ENCODE measurements at places on chromosomes 11 and 22. TPM values are rescaled to one million over a fixed set of nuclear protein-coding genes. Genes with fewer than 3 reads are reported as not detected.
A peak's percentile ranks its signal among the peaks of the same experiment; 100 is the strongest.

The DBX1 gene
- total RNA-seq, result not detected

DNA sequence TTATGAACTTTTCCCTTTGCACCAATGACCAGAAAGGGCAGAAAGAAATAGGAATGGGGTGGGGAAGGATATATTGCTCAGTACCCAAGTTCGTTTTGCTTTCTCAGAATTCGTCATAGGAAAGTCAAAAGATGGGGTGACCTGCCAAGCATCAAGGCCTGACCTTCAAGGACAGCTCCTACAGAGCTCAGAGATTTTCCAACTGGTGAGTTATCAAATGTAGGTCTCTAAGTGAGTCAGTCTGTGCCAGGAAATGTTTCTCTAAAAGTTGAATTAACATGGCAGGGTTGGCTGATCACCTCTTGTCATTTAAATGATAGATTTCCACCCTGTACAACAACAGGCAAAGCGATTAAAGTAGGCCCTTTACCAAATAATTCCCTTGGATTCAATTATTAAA, 307.2 kb downstream of the CADM1 start:
- no peak for DNase-seq

- no peak for DNase-seq
These were observed 74.4 kb upstream of the PPARA start for GRCh38 chr22:46075764-46076531.

The OVOL1 gene
- not detected for total RNA-seq

DNA sequence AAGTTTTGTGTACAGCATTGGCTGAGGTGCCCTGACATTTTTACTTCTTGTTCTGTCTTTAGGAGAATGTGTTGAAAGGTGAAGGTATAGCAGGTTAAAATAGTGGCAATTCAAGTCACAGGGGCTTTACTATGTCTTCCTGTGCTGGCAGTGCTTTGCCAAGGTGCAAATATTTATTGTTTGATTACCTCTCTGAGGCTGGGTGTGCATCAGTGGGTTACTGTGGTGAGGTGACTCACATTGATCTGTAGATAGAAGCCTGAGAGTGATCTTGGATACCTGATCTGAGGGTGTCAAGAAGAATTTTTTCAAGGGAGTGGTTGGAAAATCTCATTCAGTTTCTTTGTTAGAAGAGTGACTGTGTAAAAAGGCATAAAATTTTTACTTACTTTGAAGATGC, 90.0 kb downstream of the ARHGAP42 start:
- DNase-seq, result no peak

DNA sequence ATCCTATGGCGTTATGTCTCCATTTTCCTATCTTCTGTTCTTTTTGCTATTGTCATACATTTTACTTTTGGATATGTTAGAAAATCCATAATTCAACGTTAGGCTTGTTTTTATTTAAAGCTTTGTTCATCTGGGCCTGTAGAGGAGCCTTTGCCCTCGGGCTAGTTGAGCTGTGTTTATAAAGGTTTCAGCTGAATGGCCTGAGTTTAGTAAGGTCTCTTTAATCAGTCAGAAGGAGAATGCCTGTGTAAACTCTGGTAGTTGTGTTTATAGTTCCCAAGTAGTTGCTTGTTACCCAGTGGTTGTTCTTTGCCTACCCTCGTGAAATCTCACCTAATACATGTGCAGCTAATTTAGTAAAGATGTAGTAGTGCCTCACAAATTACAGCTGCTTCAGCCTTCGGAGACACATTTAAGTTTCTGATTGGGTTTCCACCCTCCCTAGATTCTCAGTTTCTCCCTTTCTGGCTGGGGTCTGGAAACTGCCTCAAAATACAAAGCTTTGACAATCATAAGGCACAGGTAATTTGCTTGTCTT, 33.1 kb downstream of the MTMR3 start:
- no peak for DNase-seq

The IFT27 gene
- total RNA-seq, result 29.5 TPM

The LRRC10B gene
- total RNA-seq, result not detected

DNA sequence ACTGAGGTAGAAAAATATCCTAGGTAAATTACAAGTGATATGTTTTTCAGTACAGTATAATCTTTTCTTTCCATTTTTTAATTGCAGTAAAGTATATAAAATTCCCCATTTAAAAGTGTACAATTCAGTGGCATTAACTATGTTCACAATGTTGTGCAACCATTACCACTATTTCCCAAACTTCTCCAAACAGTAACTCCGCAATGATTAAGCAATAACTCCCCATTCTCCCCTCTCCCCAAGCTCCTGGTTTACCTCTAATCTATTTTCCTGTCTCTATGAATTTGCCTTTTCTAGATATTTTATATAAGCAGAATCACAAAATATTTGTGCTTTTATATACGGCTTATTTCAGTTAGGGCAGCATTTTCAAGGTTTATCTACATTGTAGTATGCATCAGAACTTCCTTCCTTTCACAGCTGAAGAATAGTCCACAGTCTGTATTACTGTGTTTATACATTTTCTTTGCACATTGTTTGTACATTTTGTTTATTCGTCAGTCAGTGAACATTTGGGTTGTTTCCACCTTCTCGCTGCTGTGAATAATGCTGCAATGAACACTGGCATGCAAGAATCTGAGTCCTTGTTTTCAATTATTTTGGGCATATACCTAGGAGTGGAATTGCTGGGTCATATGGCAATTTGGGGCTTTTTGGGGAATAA, 110.7 kb downstream of the RPL27A start:
- DNase-seq, result no peak

The RTN3 gene
- 113 TPM for total RNA-seq

The SCUBE2 gene
- 3.5 TPM for total RNA-seq

GRCh38 chr11:59765068-59765735, 10.0 kb downstream of the STX3 start:
- DNase-seq, result no peak

DNA sequence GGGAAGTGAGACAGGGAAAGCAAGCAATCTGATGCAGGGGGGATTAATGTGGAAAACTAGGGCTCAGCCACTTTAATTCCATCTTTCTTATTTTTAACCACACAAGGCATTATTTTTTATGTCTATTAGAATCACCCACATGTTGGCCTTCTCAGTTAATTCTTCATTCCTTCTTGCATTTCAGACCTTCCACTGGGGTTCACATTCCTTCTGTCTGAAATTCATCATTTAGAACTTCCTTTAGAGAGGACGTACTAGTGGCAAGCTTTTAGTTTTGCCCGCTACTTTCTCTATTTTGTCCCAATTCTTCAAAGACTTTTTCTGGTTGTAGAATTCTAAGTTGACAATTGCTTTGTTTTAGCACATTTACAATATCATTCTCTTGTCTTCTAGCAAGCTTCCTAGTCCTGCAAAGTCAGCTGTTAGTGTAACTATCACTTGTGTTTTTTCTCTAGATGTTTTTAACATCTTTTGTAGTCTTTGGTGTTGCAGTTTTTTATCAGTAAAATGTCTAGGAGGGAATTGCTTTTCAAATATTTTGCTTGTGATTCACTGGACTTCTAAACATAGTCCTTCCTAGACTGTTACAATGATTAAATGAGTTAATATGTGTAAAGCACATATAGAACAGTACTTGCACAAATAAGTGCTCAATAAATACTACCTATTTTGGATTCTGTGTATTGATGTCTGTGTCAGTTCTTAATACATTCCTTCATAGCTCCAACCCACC, 5.5 kb upstream of the NNMT start:
- peak; percentile 54 for DNase-seq

The DNHD1 gene
- 2.2 TPM for total RNA-seq

GRCh38 chr22:48979482-48979881, 848.2 kb downstream of the BRD1 start:
- no peak for DNase-seq

GRCh38 chr11:44621140-44621681, 55.7 kb downstream of the CD82 start:
- DNase-seq, result peak; percentile 75

The BRSK2 gene
- total RNA-seq, result 0.11 TPM

The SYCE3 gene
- not detected for total RNA-seq

The CD248 gene
- 212 TPM for total RNA-seq

- no peak for DNase-seq
These were observed 37.7 kb upstream of the ANO1 start for GRCh38 chr11:70040452-70040851.

The PTPN5 gene
- not detected for total RNA-seq

The MMP3 gene
- 19.1 TPM for total RNA-seq

DNA sequence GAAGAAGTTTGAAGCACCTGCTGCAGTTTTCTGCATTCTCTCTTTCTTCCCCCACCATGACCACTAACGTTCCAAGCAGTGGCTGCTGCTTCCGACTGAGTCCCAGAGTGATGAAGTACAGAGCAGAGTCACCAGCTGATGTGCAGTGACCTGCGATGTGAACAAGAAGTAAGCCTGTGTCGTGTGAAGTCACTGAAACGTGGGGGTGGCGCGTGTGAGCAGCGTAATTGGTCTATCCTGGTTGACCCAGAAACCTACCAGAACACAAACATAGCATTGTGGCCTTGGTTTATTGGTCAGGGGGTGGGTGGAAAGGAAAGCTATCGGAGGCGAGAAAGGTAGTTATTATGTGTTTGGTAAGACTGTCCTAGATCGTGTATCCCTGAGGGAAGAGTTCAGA, 3.5 kb downstream of the KRTAP5-7 start:
- no peak for DNase-seq

The DMC1 gene
- total RNA-seq, result 3.7 TPM

The MLC1 gene
- total RNA-seq, result not detected

- DNase-seq, result no peak
These were observed 487.3 kb downstream of the BRD1 start for GRCh38 chr22:49340406-49340805.

- DNase-seq, result no peak
These were observed 57.5 kb upstream of the ALX4 start for GRCh38 chr11:44367452-44367851.

DNA sequence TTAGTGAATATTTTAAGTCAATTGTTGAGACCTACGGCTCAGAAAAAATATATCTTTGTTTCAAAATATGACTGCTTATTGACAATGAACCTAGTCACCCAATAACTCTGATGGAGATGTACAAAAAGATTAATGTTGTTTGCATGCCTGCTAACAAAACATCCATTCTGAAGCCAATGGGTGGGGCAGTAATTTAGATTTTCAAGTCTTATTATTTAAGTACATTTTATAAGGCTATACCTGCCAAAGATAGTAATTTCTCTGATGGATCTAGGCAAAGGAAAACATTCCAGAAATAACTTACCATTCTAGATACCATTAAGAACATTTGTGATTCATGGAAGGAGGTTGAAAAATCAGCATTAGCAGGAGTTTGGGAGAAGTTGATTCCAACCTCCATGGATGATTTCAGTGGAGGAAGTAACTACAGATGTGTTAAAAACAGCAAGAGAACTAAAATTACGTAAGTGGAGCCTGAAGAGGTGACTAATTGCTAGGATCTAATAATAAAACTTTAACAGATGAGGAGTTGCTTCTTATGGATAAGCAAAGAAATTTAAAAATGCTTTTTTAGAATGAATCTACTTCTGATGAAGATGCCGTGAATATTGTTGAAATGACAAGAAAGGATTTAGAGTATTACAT, 26.4 kb upstream of the OR8D2 start:
- no peak for DNase-seq

The ZNF70 gene
- total RNA-seq, result 3.3 TPM

The MADD gene
- total RNA-seq, result 20.4 TPM
